Urothelium cell line (cell line): ENCODE measurements at places on chromosomes 6 and 20.
A peak's percentile ranks its signal among the peaks of the same experiment; 100 is the strongest.

- no peak for DNase-seq
These were observed 38.7 kb upstream of the TFAP2A start for GRCh38 chr6:10453596-10453995.

DNA sequence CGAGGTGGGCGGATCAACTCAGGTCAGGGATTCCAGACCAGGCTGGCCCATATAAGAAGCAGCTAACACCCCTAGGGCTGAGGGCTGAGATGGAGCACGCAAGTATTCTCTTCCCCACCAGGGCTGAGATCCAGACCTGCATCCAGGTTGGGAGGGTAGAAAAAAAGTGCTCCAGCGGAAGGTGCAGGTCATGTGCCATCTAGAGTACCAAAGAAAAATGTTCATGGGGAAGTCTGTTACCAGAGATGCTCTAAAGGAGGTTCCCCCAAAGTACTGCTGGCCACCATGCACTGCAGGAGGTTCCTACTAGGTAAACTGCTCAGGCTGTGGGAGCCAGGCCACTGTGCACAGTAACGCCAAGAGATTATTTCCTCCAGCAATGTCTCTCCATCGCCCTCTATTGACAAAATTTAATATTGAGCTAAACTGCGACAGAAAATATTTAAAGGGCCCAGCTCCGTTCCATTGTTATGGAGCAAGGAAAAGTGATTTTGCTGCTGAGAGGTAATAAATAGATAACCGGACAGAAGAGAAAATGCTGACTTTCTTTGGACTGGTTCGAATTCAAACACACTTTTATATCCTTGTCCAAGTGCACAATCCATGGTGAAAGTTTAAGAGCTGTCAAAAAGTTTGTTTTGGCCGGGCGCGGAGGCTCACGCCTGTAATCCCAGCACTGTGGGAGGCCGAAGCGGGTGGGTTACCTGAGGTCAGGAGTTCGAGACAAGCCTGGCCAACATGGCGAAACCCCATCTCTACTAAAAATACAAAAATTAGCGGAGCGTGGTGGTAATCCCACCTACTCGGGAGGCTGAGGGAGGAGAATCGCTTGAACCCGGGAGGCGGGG, 159.9 kb downstream of the OR2B2 start:
- peak; percentile 62 for DNase-seq

DNA sequence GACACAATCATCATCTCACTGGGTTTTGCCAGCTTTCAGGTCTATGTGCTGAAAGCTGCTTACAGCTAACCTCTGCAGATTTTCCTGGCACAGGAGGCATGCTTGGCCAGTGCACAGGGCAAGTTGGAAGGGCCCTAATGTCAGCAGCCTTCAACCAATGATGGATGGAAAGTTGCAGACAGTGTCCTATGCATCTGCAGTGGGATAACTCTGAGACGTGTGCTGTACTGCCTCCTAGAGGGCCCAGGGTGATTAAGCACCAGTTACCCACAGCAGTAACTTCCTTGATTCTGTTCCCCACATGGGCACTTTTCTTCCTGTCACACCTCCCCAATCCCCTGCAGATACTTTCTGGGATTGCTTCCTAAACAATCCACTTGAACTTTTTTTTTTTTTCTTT, 38.6 kb downstream of the OVOL2 start:
- no peak for DNase-seq

GRCh38 chr6:13425943-13426931, 61.2 kb downstream of the GFOD1 start:
- DNase-seq: no peak

GRCh38 chr6:123908797-123909196, 105.1 kb downstream of the NKAIN2 start:
- DNase-seq: no peak

DNA sequence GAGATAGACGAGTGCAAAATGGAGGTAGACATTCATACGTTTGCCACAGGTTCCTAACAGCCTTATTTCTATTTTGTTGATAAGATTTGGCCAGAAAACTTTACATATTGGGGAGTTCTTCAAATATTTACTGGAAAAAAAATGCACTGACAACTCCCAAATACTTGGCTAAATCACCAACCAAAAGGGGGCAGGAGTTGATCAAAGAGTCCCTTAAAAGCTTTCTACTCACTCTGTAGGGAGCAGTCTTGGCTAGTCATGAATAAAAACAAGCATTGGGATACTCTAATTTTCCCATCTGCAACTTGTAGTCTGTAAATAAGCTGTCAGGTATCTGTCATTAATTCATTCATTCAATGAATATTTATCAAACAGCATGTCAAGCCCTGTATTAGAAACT, 18.4 kb downstream of the TENT5A start:
- DNase-seq: no peak

- DNase-seq: no peak
These were observed 205.8 kb upstream of the RREB1 start for GRCh38 chr6:6901945-6902344.

GRCh38 chr6:7144872-7145584, 37.3 kb downstream of the RREB1 start:
- no peak for DNase-seq

DNA sequence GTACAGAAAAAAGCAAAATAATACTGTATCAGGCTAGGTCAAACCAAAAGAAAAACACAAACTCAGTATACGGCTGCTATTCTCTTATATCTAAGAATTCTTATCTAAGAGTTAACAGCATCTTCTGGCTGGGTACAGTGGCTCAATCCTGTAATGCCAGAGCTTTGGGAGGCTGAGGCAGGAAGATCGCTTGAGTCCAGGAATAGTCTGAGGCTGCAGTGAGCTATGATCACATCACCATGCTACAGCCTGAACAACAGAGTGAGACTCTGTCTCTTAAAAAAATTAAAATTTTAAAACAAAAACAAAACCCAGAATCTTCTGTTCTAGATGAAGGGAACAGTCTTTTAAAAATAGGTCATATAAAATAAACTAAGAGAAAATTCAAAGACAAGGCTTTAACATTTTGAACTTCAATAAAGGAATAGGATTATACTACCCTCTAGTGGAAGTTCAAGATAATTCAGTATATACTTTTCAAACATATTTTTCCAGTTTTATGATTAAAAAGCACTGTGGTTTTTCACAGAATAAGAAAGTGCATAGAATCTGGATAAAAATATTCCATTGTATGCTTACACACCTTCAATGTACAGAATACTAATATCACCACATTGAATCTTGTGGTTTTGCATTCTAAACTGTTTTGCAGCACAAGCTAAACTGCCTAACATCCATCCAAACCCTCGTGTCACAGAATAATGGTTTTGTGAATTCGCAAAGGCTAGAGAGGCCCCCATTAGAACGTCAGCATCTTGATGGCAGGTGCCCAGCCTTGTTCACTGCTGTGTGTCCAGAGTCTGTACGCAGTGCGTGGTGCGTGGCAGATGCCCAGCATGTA, 39.3 kb downstream of the DTNBP1 start:
- DNase-seq: no peak

GRCh38 chr6:40188931-40189330, 254.7 kb upstream of the MOCS1 start:
- no peak for DNase-seq

GRCh38 chr6:82924799-82925535, 140.7 kb downstream of the UBE3D start:
- DNase-seq: no peak

- DNase-seq: no peak
These were observed 127.0 kb downstream of the MCHR2 start for GRCh38 chr6:99867026-99867425.

DNA sequence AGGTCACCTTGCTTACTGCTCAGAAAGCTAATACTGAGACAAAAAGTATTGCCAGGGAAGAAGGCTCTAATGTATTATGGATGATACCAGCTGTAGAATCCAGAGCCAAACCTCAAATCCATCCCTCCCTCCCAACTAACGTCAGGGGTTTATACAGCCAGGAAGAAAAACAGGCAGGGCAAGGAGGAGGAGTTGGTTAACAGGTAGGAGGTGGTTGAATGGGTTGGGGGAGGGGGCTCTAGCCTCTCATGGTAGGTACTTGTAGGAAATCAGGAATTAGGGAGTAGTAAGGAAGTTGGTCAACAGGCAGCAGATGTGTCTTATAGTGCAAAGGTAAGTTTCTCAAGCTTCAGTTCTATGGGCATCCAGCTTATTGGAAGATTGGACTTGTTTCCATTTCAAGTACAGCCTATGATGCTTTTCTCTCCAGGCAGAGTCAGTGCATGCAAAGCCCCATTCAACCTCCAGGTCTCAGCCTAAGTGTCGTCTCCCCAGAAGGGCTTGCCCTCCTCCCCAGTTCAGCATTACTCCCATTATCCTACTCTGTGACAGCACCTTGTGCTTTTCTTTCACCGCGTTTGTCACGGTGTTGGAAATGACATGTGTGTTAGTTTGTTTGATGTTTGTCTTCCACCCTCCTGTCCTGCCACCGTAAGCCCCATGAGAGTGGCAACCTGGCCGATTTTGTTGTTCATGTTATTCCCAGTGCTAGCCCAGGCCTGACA, 38.1 kb downstream of the PNLDC1 start:
- no peak for DNase-seq

- no peak for DNase-seq
These were observed 157.7 kb downstream of the ZDHHC14 start for GRCh38 chr6:157538698-157539097.

DNA sequence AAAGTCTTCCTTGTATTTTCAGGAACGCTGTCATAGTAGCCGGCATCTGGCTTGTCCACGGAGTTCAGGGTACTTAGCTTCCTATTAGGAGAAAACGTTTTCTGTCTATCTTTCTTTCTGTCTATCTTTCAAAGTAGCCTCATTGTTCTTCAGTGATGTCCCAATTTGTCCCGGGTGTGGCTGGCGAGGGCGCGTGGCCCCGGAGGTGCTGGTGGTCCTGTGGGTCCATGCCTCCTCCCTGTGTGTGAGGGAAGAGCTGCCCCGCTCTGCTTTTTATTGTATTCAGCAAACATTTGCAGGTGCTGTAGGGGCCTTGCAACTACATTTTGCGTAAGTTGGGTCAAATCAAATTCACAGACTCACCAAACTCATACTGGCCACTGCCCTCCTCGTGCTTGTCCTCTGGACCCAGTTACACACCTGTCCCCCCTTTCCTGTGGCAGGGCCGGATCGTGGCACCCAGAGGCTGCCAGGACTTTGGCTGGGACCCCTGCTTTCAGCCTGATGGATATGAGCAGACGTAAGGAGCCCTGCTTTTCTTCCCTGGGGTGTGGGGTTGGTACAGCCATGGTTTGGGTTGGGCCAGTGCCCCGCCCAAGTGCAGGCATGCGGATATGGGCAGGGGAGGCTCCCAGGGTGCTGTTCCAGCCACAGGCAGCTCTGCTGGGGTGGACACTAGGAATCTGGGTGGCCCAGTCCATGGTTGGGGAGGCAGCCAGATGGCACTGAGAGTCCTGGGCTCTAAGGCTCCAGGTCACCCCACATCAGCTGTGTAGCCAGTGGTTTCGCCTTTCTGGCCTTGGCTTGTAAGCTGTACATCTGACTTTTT, 12.3 kb downstream of the ITPA start:
- DNase-seq: no peak

DNA sequence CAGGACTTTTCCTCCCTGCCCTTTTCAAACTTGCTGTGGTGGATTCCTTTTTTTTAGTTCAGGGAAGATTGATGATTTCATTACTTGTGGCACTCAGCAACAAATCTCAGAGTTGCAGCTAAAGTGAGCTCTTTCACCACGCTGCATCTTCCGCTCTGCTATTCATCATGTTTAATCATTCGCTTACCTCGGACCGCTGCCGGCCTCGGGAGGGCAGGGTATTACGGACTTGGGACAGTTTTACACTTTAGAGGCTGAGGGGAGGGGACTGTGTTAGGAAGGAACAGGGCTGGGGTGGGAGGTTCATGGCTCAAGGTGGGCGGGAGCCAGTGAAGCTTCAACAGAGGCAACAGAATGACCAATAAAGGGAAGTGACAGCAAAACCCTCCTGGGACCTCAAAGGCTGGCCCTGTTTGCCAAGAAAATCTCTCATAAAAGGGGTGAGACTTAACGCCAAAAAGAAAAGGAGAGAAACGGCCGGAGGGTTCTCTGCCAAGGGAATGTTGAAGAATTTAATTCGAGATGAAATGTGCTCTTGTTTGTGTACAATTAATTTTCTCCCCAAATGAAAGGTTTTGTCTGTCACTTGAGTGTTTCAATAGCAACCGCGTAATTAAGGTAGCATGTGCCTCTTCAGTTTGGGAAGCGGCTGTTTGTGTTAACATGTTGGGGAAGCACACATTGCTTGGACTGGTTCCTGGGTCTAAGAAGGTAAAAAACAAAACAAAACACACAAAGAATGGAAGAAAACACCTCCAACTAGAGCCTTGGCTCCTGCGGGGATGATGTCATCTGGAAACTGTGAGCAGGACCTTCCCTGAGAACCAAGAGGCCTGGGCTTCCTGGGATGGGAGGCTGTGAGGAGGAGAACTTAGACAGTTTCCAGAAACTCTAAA, 72.5 kb upstream of the SULF2 start:
- peak; percentile 72 for DNase-seq

DNA sequence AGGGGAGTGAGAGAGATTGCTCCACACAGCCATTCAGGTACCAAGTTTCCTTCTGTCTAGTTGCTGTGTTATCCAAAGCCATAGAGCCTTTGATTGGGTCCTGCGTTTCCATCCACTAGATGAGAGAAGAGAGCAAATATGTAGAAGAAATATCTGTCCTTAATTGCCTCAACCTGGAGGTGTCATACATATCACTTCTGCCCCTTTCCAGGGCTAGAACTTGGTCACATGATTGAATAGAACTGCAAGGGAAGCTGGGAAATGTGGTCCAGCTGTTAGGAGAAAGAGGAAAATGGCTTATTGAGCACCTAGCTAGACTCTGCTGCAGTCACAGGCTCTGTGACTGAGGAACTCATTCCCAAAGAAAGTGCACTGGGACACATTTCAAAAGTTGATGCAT, 115.6 kb upstream of the JAG1 start:
- no peak for DNase-seq

GRCh38 chr6:33654831-33655554, 33.9 kb downstream of the ITPR3 start:
- no peak for DNase-seq

DNA sequence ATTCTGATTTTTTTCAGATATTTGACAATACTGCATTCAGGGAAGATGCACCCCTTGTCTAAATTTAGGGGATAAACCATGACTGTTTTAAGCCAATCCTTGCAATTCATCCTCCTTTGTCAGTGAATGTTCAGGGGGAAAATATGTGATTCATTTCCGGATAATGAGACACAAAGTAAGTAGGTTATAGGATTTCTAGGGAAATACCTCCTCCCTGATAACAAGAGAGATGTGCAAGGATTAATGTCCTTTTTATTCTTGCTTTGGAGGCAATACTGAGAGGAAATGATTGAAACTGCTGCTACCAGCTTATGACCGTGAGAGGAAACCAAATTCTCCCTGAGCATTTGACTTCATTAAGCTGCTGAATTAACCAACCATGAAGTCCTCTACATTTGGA, 161.3 kb upstream of the EYA4 start:
- DNase-seq: no peak

GRCh38 chr6:41874741-41875140, 20.4 kb downstream of the USP49 start:
- no peak for DNase-seq

- DNase-seq: no peak
These were observed 140.8 kb upstream of the RIMS1 start for GRCh38 chr6:71745525-71745924.

DNA sequence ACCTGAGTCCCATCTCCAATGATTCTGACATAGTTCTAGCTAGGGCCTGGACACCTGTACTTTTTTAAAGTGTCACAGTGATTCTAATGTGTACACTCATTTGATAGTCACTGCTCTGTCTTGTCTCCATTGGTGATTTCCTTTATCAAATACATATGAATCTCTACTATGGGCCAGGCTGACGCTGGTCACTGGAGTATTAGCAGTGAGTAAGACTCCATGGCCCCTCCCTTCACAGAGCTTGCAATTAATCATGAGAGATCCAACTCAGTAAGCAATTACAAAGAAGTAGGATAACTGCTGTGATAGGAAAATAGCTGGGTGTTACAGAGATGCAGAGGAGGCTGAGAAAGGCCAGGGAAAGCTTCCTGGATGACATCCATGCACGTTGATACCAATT, 19.3 kb upstream of the SASH1 start:
- no peak for DNase-seq
